Stimulated activated CD4-positive, alpha-beta T cell treated with anti-CD3 and anti-CD28 coated beads, Interleukin-15, amount 100 ng/mL, for 1 hour (primary cell): ENCODE measurements at places on chromosomes 12 and 14.

- no peak for DNase-seq
Observed at GRCh38 chr12:25675808-25676207, 122.7 kb upstream of the LMNTD1 start.

DNA sequence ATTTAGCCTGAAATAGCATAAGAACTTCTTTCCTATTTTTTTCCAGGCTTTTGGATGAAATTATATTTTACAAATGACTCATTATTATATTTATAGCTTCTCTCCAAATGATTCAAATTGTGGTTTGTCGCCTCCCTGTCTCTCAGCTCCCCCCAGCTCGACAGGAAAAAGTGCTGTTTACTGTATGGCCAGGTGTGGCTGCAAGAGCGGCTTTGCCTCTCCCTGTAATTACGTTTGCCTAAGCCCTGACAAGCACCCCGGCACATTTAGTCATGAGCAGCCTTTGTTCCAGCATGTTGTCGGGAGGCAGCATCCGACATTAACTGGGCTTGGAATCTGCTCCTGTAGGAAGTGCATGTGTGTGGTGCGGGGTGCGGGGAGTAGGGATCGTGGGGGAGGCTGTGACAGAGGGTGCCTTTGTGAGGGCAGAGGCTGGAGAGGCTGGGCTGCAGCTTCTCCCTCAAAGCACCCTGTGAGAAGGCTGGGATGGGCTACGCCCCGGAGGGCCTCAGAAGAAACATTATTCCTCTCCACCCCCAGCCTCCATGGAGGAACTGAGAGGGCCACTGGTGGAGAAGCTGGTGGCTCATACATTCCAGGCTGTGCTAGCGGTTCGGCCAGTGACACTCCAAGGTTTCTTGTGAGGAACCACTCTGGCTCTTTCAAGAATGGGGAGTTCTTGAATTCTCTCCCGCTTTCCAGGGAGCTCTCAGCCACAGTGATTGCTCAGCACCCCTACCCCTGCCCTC, 42.1 kb upstream of the CTDSP2 start:
- no peak for DNase-seq

GRCh38 chr12:2667716-2668440, 126.9 kb upstream of the FKBP4 start:
- no peak for DNase-seq

- DNase-seq = no peak
Observed at GRCh38 chr14:77681196-77682157, 26.3 kb downstream of the ALKBH1 start.
